ENCODE measurements at places on chromosomes 1 and 21. TPM values are rescaled to one million over a fixed set of nuclear protein-coding genes. Genes with fewer than 3 reads are reported as not detected.

Gene ASCL5
- not detected for total RNA-seq

Gene ELAVL4
- not detected for total RNA-seq

Gene NAXE
- total RNA-seq, result 63.0 TPM

Gene SPRR2F
- total RNA-seq, result not detected

Gene OPTC
- not detected for total RNA-seq

Gene TFF3
- not detected for total RNA-seq

Gene SYCP1
- total RNA-seq, result not detected

Gene TMEM54
- 2.6 TPM for total RNA-seq

Gene FMO5
- total RNA-seq, result 0.35 TPM

Gene VANGL1
- total RNA-seq, result 3.3 TPM

Gene KRTAP11-1
- not detected for total RNA-seq

Gene KLF17
- not detected for total RNA-seq

Gene SPATA21
- not detected for total RNA-seq

Gene CSF3R
- 0.11 TPM for total RNA-seq

Gene MXRA8
- 0.29 TPM for total RNA-seq

Gene CRNN
- total RNA-seq, result not detected

GRCh38 chr1:11507309-11507708 lies 28.4 kb downstream of the DISP3 start:
- DNase-seq, result no peak

- peak; percentile 48 for DNase-seq
These were observed 339 bp upstream of the RNPC3 start for GRCh38 chr1:103525114-103525606.

- DNase-seq, result no peak
These were observed 1474.0 kb downstream of the PLA2G4A start for GRCh38 chr1:188302746-188303145.

GRCh38 chr1:161958425-161958824 lies 65.2 kb downstream of the OLFML2B start:
- DNase-seq, result no peak

GRCh38 chr1:68280286-68280685 lies 48.0 kb upstream of the WLS start:
- no peak for DNase-seq

- no peak for DNase-seq
These were observed 103.0 kb downstream of the NOS1AP start for GRCh38 chr1:162172311-162173102.

- DNase-seq, result no peak
These were observed 53.1 kb upstream of the GPR25 start for GRCh38 chr1:200819726-200820125.

DNA sequence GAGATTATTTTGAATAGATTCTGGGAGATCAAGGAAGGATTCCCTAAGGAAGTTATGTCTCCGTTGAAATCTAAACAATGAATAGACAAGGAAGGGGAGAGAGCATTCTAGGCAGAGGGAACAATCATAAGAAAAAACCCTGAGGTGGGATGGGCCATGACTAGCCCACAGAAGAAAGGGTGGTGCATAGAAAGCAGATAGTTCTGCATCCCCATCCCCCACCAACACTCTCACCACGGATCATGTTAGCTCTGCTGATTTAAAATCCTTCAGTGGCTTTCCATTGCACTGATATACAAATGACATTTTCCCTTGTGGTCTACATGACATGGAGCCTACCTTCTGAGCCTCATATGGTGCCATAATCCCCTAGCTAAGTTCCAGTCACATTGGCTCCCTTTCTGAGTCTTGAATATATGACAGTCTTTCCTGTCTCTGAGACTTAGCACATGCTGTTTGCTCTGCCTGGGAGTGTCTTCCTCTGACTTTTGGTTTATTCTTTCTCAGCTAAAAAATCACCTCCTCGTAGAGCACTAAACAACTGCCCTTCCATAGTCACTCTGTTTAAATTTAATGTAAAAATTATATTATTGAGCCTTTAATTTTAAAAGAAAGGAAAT lies 15.2 kb downstream of the SCMH1 start:
- DNase-seq, result no peak

- DNase-seq, result peak; percentile 10
These were observed 22.5 kb upstream of the PWP2 start for GRCh38 chr21:44084496-44085241.

GRCh38 chr1:212401042-212401441 lies 13.6 kb downstream of the PACC1 start:
- no peak for DNase-seq

GRCh38 chr21:38913120-38913892 lies 107.6 kb downstream of the ETS2 start:
- DNase-seq, result no peak

- DNase-seq, result no peak
These were observed 472.1 kb downstream of the PTPRU start for GRCh38 chr1:29708381-29708780.

DNA sequence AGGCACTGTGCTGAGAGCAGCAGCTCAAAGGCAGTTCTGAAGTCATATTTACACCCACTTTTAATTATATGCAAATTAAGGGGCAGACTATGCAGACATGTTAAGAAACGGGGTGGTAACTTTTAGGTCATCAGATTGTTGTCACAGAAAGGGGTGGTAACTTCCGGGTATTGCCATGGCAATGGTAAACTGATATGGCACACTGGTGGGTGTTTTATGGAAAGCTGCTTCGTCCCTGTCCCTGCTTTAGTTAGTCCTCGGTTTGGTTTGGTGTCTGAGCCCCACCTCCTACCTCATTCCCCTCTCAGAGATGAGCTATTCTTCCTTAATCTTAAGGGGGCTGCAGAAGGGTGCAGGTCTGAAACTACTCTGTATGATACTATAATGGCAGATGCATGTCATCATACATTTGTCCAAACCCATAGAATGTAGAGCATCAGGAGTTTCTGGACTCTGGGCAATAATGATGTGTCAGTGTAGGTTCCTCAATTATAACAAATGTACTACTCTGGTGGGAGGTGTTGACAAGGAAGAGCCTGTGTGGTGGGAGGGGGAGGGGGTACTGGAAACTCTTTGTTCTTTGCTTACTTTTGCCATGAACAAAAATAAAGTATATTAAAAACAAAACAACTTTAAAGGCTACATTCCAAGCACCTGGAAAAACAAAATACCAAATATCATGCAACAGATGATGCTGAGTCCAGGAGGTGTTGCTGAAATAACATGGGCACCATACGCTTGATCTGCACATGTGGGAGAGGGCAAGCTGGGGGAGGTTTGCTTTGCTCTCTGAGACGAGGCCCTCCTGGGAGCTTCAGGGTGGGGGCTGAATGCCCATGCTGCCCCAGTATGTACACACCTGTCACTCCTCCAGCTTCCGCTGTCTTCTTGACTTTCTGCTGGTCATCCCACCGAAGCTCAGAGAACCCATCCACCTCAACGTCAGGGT lies 6.3 kb downstream of the PARP1 start:
- DNase-seq, result no peak

GRCh38 chr1:26956321-26956720 lies 3.9 kb downstream of the KDF1 start:
- no peak for DNase-seq

DNA sequence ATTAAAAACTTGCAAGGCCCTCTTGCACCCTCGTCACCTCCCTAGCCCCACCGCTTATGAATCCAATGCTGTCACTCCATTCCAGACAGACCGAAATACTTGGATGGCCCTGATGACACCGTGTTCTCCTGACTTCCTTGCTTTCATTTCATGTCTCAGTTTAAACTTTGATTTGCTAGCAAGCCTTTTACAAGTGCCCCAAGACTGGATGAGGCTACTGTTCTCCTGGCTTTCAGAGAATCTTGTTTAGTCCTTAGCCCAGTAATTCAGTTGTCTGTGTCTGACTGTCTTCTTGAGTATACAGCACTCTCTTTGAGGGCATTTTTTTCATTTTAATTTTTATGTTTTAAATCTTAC lies 824 bp upstream of the IFI44L start:
- DNase-seq, result no peak

- no peak for DNase-seq
These were observed 20.2 kb downstream of the EXOC8 start for GRCh38 chr1:231317306-231318014.

DNA sequence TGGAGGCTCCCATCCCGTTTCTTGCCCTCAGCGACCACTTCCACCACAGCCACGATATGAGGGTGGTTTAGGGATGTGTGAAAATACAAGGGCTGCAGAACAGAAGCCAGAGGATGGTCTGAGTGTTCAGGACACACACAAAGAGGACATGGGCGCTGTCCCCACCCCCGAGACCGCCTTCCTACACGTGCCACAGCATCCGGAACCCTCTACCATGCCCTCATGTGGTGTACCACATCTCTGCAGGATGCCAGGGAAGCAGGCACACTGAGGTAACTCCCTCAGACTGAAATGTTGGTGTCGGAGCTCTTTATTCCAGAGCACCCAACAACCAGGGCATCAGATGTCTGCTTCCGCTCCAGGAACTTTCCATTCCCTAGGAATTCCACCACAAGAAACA lies 23.1 kb downstream of the NPHP4 start:
- DNase-seq, result no peak

GRCh38 chr1:170145770-170146676 lies at the start of gene NTMT2:
Gene NTMT2 (plus strand): TSS chr1:170145959. CDS start chr1:170146108, 149 bp downstream.
- DNase-seq, result no peak

DNA sequence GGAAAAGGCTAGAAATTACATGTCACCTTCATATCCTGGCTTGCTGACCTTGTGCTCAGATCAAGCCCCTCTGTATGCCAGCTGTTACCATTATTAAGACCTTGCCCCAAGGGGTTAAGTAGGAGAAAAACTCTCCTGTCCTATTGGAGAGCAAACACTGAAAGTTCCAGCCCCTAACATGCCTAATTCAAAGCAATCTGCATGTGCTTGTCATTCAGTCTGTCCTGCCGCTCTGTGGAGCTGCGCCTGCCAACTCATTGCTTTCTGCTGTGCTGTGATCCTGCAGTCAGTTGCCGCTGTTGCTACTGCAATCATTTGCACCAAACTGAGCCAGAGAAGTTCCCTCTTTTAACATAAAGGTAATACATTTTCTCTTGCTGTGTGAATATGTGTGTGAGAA lies 113.4 kb downstream of the DISP1 start:
- no peak for DNase-seq

DNA sequence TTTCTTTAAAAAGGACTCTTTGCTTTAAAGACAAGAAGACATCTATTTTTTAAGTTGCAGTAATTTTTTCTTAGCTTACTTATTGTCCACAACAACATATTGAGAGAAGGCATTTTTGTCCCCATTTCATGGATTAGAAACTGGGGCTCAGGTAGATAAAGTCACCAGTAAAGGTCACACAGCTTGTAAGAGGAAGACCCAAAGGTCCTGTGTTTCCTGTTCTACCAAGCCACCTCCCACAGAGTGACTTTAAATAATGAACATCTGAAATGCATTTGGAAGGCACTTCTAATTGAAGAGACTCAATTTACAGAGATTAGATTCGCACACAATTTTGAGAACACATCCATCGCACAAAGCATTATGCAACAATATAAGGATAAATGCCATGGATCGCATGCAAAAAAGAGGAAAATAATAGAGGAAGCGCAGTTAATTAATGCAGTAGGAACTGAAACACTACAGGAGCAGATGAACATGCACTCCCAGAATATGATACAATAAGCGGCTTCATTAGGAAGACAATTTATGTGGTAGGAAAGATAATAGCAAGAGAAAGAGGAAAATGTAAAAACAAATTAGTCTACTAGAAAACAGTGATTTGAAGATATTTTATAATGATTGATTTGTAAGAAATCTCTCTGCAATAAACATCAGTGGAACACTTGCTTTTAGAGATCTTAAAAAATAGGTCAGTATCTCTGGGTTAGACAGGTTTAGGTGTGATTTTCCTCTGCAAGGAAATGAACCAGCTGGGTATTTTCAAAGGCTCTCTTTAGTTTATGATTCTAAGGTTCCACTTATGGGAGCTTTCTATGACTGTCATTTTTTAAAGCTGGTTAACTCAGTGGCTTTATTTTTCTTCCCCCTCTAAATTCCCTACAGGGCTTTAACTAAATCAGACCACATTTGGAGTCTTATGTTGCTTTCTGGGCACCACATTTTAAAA lies 27.1 kb upstream of the CD2 start:
- no peak for DNase-seq

DNA sequence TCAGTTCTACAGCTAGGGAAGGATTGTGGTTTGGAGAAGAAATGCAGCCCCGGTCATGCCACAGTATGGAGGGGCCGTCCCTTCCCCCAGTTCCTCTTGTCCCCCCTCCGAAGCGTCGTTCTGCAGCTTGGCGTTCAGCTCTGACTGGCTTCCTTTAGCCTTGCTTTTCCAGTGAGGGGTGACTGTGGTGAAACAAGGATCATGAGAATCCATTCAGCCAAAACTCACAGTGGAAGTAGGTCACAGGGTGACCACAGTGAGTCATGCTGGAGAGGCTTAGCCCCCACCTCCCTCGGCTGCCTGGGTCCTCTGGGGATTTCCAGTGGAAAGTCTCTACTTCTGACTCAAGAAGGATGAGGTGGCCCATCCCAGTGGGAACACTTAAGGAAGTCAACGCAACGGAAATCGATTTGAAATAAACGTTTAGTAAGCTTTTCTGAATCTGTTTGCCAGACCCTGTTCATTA lies 37.3 kb upstream of the COL6A2 start:
- DNase-seq, result peak; percentile 17

DNA sequence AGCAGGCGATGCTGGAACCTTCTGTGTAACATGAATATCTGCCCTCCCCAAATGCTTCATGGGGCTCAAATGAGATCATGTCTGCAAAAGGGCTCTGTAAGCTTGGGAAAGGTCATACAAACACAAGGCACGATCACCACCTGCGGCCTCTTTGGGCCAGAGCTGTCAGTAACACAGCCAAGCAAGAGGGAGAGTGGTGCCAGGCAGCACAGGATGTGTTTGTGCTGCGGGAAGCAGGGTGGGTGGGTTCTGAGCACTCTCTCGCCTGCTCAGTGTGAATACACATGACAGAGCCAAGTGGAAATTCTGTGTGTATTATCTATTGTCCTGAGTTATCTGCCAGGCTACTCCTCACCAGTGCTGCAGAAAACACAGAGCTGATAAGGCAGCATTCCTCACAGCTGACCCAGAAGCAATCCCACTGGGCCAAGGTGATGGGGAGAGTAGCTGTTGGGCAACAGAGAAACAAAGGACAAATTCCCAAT lies 101.2 kb downstream of the LAMC2 start:
- DNase-seq, result no peak
